Occipital lobe (tissue), 3 donors: ENCODE measurements at places on chromosomes 3 and 15. TPM values are rescaled to one million over a fixed set of nuclear protein-coding genes. Genes with fewer than 3 reads are reported as not detected.

The CHRM5 gene
- 0.47 TPM for total RNA-seq

GRCh38 chr15:90885432-90886290, 1.4 kb downstream of the FES start:
- DNase-seq = peak; percentile 38

- no peak for DNase-seq
Measured at GRCh38 chr15:57865294-57865693, 158.8 kb downstream of the POLR2M start.

The HRG gene
- total RNA-seq = not detected
